ENCODE measurements at places on chromosomes 11 and 22.

GRCh38 chr22:32021716-32022115 lies 21.3 kb upstream of the SLC5A1 start:
- DNase-seq: no peak

DNA sequence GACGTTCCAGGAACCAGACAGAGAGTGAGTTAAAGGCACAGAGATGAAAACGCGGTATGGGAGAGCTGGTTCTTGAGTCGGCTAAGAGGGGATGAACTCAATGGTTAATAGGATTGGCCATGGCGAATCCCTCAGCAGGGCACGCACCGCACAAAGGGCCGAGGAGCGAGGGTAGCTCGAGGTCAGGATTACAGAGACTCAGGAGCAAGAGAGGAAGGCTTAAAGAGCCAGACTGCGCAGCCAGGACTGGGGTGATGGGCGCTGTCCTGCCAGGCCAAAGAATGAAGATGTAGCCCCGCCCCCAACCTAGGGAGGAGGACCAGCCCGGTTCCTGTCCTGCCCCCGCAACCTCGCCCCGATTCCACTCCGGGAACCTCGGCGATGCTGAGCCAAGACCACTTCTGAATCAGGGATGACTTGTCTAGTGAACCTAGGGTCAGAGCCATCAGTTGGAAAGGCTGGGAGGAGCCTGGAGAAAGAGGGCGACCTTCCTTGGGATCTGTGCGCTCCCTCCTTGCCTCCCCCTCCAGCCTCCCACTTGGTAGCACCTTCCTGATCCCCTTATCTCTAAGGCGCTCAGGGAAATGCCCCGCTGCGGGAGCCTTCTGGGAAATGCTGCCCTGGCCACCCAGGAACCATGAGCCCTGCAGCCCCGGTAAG lies at the start of gene PLEKHB1:
TSS of gene PLEKHB1 (plus strand) at position 610 of the 660 bp plus-strand sequence. CDS start at position 638, 28 bp downstream.
- no peak for DNase-seq

DNA sequence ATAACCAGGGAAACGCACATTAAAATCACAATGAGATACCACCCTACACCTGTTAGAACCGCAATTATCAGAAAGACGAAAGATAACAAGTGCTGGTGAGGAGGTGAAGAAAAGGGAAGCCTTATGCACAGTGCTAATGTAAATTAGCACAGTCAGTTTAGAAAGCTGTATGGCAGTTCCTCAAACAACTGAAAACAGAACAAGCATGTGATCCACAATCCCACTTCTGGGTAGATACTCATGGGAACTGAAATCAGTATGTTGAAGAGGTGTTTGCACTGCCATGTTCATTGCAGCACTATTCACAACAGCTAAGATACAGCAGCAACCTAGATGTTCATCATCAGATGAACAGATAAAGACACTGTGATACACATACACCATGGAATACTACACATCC lies 75.0 kb upstream of the CCND1 start:
- no peak for DNase-seq

GRCh38 chr22:42217752-42218280 lies 52.6 kb downstream of the TCF20 start:
- DNase-seq: no peak

GRCh38 chr11:110951950-110952503 lies 239.8 kb upstream of the ARHGAP20 start:
- DNase-seq: no peak

GRCh38 chr22:23598805-23599518 lies 18.9 kb upstream of the IGLL1 start:
- no peak for DNase-seq

- no peak for DNase-seq
Observed at GRCh38 chr11:80898910-80899309, 1458.1 kb upstream of the TENM4 start.

DNA sequence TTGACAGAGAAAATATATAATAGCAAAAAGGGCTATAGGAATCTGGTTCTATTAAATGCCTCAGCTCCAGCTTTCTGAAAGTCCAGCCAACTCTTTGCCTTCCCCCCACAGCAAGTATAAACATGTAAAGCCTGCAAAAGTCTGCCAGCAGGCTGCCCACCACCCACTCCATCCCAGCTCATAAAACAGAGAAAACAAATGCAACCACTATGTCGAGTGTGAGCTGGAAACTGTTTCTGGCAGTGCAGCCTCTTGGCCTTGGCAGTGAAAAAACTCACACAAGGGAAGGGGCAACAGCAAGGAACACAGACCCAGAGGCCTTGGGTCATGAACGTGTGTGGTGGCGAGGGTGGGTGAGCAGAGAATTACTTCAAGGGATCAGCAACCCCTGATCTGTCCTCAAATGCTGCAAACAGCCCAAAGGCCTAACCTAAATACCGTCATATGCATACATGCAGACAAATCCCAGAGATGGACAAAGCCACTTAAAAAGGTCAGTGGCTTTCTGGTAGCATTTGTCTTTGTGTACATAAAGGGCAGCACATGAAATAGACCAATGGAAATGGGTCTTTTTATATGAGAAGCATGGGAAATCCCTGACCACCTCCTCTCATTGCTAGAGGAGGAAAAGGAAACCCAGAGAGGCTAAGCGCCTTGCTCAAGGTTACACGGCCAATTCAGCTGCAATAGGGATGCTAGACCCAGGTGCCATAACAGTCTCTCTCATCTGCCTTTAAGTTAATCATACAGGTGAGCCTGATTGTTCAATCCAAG lies 74.8 kb downstream of the NAT10 start:
- no peak for DNase-seq

DNA sequence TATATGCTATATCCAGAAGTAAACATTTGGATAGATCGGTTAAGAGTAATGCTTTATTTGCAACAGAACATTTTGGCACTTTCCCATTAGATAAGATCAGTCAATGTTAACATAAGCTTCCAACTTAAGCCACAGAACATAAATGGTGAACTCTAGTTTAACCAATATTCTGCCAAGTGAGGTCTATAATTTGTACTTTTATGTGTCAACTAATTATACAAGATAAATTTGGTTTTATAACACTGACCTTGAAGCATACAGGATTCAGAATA lies 23.5 kb upstream of the BLID start:
- DNase-seq: no peak

DNA sequence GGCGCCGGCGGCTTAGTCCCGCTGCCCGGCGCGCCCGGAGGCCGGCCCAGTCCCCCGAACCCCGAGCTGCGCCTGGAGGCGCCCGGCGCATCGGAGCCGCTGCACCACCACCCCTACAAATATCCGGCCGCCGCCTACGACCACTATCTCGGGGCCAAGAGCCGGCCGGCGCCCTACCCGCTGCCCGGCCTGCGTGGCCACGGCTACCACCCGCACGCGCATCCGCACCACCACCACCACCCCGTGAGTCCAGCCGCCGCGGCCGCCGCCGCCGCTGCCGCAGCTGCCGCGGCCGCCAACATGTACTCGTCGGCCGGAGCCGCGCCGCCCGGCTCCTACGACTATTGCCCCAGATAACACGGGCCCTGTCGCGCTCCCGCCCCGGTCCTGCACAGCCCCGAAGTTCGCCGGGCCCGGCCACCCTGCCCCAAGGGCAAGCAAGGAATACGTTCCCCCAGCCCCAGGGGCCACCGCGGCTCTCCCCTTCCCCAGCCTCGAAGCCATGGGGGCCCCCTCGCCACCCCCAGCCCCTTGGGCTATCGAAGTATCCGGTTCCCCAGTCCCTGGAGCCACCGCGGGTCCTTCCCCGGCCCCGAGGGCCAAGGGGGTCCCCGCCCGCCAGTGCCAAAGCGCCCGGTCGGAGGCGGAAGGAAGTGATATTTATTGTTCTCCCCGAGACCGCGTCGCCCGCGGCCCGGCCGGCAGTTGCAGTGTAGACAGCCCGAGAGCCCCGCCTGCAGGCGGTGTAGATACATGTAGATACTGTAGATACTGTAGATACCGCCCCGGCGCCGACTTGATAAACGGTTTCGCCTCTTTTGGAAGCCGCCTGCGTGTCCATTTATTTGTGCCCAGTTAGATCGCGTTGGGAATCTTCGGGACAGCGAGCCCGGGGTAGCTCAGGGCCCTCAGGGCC lies 6.2 kb downstream of the TBX1 start:
- DNase-seq: peak; percentile 12

DNA sequence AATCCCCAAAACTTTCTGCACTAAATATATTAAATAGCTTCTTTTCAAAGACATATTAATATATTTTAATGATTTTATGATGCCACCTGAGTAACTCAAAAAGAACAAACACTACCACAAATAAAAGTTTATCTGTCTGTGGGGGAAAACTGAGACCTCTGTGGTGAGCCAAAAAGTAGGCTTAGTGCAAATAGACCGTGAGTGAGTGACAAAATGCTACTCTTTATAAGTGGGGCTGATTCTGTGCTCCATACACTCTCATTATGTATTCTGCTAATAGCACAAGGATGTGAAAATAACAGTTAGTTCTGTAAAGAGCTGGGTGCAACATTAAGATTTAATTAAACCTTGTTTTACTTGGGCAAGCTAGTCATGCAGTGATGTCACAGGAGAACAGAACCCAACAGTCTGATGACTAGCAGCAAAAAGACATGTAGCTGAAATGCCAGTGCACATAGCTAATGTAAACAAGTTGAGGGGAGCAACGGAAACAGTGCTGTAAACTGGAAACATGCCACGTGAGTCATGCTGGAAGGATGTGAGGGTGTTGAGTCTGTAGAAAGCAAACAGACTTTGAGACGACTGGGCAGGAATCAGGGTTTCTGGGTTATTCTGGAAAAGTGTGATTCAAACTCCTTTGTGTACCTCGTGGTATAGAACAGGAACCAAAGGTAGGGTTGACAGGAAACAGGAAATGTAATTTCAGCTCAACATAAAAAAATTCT lies 1130.4 kb downstream of the LRRC4C start:
- DNase-seq: no peak

- no peak for DNase-seq
Observed at GRCh38 chr22:19517171-19517500, 7.1 kb downstream of the CLDN5 start.

GRCh38 chr22:50243685-50244419 lies 971 bp downstream of the TUBGCP6 start:
- no peak for DNase-seq

GRCh38 chr22:42317008-42317407 lies 46.6 kb upstream of the TCF20 start:
- peak; percentile 18 for DNase-seq

DNA sequence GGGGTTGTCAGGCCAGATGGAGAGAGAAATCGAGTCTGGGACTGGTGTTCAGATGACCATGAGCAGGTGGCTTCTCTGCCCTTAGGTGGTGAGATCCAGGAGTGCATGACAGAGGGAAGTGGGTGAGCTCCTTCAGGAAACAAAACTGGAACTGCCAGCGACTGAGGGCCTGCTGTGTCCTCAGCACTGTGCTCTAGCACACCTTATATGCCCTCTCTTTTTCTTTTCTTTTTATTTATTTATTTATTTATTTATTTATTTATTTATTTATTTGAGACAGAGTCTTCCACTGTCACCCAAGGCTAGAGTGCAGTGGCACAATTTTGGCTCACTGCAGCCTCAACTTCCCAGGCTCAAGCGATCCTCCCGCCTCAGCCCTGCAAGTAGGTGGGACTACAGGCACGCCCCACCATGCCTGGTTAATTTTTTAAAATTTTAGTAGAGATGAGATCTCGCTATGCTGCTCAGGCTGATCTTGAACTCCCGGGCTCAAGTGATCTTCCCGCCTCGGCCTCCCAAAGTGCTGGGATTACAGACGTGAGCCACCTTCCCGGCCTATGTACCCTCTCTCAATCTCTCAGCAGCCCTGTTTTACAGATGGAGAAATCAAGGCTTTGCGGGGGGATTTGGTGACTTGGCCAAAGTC lies 14.8 kb upstream of the RASD2 start:
- no peak for DNase-seq

DNA sequence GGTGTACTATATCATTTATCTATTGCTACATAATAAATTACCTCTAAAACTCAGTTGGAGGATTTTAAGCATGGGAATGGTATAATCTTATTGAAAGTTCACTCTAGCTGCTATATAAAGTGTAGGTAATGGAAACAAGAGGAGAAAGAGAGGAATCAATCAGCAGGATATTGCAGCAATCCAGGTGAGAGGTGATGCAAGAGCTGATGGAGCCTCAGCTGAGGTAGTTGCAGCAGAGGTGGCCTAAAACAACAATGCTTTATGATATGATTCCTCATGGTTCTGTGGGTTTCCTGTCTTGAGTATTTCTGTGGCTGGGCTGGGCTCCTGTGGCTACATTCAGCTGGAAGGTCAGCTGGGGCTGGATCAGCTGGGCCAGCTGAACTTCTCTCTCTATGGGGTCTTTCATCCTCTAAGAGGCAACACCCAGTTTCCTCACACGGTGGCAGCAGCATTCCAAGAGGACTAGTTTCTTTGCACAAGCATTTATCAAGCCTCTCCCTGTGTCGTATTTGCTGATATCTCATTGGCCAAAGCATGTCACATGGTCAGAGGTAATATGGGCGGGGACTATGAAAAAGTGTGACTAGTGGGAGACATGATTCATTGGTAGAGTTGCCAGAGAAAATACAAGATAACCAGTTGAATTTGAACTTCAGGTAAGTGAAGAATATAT lies 135.4 kb upstream of the LARGE1 start:
- no peak for DNase-seq

- DNase-seq: no peak
Observed at GRCh38 chr11:133425245-133425644, 107.1 kb downstream of the OPCML start.

GRCh38 chr11:19868871-19869270 lies 156.2 kb downstream of the NAV2 start:
- no peak for DNase-seq

DNA sequence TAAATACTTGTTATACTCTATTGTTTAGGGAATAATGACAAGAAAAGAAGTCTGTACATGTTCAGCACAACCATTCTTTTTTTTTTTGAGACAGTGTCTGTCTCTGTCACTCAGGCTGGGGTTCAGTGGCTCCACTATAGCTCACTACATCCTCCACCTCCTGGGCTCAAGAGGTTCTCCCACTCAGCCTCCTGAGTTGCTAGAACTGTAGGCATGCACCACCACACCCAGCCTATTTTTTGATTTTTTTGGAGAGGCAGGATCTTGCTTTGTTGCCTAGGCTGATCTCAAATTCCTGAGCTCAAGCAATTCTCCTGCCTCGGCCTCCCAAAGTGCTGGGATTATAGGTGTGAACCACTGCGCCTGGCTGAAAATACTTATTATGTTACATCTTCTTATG lies 250.0 kb downstream of the MIAT start:
- no peak for DNase-seq

DNA sequence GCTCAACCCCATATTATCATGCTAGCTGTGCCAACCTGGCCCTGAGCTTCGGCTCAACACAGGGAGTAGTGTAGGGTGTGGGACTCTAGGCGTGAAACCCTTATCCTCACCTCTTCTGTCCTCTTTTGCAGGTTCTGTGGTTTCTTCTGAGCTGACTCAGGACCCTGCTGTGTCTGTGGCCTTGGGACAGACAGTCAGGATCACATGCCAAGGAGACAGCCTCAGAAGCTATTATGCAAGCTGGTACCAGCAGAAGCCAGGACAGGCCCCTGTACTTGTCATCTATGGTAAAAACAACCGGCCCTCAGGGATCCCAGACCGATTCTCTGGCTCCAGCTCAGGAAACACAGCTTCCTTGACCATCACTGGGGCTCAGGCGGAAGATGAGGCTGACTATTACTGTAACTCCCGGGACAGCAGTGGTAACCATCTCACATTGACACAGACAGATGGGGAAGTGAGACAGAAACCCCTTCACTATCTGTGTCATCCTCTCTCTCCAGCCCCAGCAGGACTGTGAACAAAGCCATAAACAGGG lies 76.4 kb downstream of the GGTLC2 start:
- DNase-seq: no peak

Measured in stimulated activated CD8-positive, alpha-beta memory T cell treated with anti-CD3 and anti-CD28 coated beads, Interleukin-4, amount 100 ng/mL, for 4 hours (primary cell).